ENCODE measurements at places on chromosomes 4 and X.

DNA sequence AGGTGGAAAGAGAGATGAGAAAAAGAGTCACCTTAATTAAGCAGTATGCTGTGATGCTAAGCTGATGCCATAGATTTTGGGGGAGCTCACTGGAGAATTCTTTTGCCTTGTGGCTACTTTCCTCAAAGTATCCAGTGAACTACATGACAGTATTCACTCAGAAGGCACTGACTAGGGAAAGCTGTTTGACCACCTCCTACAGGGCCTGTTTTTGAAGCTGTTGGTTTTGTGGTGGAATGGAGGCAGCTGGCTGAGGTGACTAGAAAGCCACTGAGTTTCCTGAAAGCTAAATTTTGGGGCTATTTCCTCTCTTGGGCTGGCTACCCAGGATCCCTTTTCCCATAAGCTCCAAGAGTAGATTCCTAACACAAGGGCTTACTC, 124.8 kb upstream of the EOLA2 start:
- DNase-seq, result no peak

GRCh38 chrX:25005382-25006185, 10.2 kb downstream of the ARX start:
- no peak for DNase-seq

- DNase-seq, result no peak
Observed at GRCh38 chrX:69932323-69932722, 117.4 kb downstream of the AWAT2 start.

DNA sequence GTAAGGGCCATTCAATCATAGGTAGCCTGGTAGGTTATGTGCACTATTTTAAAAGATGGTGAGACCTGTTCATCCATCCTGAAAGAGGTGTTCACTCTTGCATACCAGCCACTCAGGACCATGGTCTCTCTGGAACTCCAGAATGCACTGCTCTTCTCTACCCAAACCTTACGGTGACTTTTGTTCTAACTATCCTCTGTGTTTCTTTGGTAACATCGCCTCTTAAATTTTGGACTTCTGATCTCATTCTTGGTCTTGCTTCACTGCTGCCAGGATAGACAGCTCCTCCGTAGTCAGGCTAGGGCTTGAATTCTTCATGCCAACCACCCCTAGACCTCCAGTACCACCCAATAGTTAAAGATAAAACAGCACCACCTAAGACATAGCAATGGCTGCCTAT, 346.3 kb upstream of the GALNT7 start:
- DNase-seq, result no peak

GRCh38 chr4:120754590-120754989, 167.9 kb downstream of the PRDM5 start:
- no peak for DNase-seq

GRCh38 chrX:41946235-41946634, 22.9 kb upstream of the CASK start:
- no peak for DNase-seq

DNA sequence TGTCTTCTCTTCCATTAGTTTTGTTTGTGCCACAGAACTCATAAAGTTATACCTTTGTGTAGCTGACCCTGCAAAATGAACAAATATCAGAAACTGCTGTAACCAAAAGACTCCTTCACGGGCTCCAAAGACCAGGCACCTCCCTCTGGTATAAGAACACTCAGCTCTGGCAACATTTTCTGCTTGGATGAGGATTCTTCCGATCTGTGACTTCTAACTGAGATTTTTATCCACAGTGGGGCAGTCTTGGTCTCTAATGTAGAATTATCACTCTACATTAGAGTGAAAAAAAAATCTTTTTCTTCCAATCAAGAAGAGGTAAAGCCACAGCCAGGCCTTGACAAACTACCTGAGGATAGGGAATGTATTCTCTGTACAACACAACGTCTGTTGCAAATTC, 38.5 kb upstream of the PRSS48 start:
- DNase-seq, result no peak

GRCh38 chr4:37040816-37041215, 203.7 kb upstream of the NWD2 start:
- DNase-seq, result no peak

- DNase-seq, result no peak
Observed at GRCh38 chr4:144788469-144788868, 142.5 kb downstream of the HHIP start.

- no peak for DNase-seq
Observed at GRCh38 chr4:82898322-82899243, 2.0 kb upstream of the THAP9 start.

- no peak for DNase-seq
Observed at GRCh38 chr4:131644619-131645018, 1504.5 kb upstream of the PCDH10 start.

DNA sequence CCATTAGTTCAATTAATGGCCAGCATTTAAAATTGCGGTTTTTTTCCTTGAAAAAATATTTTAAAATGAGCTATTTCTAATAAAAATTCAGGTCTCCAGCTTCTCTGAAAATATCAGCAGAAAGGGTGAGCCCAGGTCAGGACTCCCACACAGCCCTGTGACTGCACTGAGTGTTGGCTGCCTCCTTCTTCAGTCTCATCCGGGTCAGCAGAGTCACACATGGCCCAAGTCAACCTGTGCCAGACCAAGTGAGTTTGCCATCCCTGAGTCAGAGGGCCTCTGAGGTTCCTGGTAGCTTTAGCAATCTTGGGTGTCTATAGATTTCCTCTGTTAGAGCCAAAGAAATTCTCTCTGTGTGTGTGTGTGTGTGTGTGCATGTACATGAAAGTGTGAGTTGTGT, 22.1 kb upstream of the MSX1 start:
- DNase-seq, result no peak

DNA sequence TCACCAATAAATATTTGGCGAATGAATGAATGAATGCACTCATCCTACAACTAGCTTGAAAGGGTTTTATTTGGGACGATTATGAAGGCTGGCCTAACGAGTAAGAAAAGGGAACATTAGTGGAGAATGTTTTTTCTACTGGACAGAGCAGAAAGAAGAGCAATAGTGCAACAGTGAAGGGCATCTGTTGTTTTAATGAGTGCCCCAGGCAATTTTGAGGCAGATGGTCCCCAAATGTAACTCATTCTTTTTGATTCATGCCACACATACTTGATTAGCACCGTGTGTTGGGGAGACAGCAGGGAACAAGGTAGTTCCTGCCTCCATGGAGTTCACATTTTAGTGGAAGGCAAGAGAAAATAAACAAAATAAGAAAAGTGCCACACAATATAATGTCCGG, 22.7 kb upstream of the INTS6L start:
- no peak for DNase-seq

GRCh38 chrX:38627683-38628082, 66.3 kb downstream of the TSPAN7 start:
- DNase-seq, result no peak

DNA sequence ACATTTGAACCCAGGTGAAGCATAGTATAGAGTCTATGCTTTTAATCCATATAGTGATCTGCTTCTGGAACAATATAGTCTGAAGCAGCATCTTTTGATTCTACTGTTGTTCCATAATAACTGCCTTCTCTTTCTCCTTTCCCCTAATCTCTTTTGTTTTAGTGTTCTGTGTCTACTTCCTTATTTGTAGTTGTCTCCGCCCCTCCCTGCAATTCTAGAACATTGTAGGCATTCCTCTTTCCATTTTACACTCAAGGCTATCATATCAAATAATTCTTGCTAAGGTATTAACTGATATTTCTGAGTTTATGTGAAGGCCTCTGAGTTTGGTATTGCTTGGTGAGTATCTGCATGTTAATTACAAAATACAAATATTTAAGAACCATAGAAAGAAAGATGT, 11.6 kb downstream of the BLTP1 start:
- DNase-seq, result no peak

DNA sequence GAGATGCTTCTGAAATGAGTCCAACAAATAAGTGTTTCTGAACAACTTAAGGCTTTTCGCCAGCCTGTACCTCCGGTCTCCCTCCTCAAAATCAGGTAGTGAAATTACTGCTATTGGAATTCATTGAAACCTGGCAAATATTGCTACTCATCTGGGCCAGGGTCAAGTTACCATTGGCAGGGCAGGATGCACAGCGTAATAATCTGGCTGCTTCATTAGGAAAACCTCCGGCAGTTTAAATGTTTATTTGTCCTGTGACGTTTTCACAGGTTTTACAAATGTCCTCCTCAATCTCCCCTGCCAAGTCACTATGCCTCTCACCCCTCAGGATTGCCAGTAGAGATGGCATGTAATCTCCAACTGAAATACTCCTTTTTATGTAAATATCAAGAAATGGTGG, 92.6 kb upstream of the KDR start:
- DNase-seq, result no peak

Data from stimulated activated CD8-positive, alpha-beta memory T cell treated with anti-CD3 and anti-CD28 coated beads, Interleukin-4, amount 100 ng/mL, for 4 hours (primary cell).